Stimulated activated CD4-positive, alpha-beta T cell treated with anti-CD3 and anti-CD28 coated beads, Interleukin-15, amount 100 ng/mL, for 48 hours (primary cell): ENCODE measurements at places on chromosomes 2 and 18.
A peak's percentile ranks its signal among the peaks of the same experiment; 100 is the strongest.

- DNase-seq = no peak
These were observed 420 bp downstream of the PIGN start for GRCh38 chr18:62186499-62186773.

- DNase-seq = no peak
These were observed 24.7 kb upstream of the NMUR1 start for GRCh38 chr2:231554748-231555545.

DNA sequence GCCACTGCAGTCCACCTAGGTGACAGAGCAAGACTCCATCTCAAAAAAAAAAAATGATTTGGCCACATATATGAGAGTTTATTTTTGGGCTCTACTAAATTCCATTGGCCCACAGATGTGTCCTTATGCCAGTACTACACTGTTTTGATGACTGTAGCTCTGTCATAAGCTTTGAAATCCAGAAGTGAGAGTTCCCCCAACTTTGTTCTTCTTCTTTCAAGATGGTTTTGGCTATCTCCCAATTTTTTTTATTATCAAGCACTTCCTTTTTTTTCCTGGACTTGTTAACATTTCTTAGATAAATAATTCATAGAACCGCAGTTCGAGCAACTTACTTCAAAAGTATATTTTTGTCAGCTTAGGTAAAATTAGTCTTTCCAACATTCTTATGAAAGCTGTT is 96.9 kb downstream of the TSHZ1 start:
- no peak for DNase-seq

DNA sequence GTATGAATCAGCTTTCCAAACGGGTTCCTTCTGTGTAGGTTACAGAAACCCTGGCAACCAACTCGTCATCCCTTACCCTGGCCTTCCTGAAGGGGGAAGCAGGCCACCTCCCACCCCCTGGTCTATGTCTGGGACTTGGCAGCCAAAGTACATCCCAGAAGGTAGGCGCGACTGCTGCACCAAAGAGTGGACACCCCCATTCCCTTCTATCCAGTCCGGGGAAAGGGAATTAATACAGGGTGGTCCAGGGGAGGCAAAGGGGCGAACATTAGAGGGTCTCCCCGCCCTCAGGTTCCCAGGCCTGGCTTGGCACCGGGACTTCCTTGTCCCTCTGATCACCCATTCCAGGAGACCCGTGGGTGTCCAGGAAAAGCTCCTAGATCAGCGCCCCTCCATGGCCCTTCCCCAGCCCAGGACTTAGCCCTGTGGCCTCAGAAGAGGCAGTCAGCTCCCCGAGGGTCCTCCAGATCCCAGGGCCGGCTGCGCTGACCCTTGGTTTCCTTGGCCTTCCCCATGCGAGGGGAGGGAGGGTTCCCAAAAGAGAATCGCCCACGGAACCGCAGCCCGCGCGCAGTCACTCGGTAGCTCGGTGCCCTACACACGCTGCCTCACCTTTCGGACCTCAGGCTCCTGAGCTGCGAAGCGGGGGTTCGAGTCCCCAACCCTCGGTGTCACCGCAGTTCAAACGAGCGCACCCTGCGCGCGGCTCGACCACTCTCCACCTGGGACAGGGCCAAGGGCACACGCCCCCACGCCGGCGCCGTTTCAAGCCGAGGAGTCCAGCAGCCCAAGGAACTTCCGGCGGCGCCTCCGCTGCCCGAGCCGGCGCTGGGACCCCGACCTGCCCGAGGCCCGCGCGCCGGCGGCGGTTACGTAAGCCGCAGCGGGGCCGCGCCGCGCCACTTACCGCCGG is at the start of gene PER2:
Gene PER2 (minus strand): TSS at position 874 of the 913 bp plus-strand sequence. CDS start 10,674 bp downstream, outside the sequence.
- DNase-seq = no peak

DNA sequence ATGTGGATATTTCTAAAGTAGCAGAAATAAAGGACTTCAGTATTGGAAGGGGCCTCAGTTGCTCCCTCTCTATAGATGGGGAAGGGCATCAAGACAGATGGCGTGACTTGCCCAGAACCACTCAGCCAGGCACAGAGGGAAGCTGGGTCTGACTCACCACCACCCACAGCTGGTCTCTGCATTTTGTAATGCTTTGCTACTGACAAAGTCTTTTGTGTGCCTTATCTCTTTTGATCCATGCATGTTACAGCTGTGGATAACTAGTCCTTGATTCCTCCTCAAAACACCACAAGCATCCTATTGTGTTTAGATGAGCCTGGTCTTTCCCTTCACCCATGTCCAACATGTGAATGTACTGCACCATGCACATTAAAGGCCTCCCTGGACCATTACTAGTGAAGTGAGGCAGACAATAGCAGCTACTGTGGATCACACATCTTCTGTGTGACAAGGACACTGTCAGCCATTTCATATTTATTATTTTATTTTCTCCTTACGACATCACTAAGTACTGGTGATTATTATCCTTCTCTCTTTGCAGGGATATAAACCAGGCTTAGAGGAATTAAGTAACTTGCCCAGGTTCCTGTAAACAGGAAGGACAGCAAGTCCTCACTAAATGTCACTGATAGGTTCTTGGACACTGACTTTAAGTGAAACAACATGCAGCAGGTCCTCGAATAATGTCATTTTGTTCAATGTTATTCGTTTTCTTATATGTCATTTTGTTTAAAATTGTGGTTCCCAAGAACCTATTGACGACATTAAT is 29.6 kb upstream of the IL37 start:
- DNase-seq = peak; percentile 38

GRCh38 chr2:51620796-51621195 is 588.9 kb upstream of the NRXN1 start:
- DNase-seq = no peak

DNA sequence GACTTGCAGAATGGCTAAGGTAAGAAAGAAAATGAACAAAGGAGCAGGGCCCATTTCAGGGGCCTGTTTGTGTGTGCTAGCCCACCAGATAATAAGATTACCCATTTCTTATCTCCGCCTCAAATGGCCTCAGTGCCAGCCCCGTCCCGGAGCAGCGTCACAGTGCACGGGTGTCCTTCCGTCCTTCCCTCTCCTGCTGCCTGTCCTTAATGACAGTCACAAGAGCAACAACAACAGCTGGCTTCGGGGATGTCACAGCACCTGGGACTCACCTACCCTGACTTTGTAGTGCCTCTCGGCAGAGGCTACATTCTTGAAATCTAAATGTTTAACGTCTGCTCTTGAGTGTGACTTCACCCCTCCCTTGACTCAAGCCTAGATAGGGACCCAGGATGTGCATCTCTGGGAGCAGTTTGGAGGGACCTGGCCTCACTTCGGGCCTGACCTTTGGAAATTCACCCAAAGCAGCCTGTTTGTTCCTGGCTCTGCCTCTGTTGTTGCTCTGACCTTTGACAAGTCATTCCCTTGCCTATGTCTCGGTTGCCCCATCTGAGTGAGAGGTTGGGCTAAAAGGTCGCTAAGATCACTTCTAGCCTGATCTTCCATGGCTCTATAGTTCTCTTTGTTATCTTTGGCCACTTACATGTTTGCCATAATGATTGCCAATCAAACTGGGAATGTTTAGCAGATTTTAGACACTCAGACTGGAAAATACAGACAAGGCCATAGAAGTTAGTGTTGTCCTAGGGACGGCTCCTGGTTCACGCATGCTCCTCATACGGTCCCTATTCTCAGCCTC is 122.5 kb downstream of the KLHL29 start:
- no peak for DNase-seq

DNA sequence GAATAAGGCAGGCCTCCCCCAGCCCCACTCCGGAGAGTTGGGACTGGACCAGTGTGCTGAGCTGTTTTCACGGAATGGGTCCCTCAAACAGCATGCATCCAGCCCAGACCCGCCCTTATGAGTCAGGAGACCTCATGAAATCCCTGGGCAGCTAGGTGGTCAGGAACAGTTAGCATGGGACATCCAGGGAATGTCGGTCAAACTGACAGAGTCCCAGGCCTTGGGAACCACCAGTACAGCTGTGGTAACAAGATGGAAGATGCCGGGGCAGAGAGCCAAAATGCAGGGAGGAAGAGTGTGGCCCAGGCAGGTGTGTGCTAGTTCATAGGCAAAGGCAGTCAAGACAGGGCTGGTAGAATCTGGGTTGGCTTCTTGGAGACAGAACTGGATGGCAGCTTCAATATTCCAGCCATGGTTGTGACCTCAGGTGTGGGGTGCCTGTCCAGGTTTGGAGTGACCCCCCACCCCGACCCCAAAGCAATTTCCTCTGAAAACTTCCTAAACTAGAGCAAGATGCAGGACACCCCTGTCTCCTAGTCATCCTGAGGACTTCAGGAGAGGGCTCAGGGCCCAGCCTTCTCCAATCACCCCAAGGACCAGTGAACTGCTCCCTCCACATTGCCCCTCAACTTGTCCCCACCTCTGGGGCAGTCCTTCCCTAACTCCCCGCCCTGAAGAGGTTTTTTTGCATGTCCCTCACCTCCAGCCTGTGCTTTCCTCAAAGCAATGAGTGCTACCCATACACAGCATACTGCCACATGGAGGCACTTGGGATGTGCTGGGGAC is 46.5 kb downstream of the KCNIP3 start:
- DNase-seq = no peak

DNA sequence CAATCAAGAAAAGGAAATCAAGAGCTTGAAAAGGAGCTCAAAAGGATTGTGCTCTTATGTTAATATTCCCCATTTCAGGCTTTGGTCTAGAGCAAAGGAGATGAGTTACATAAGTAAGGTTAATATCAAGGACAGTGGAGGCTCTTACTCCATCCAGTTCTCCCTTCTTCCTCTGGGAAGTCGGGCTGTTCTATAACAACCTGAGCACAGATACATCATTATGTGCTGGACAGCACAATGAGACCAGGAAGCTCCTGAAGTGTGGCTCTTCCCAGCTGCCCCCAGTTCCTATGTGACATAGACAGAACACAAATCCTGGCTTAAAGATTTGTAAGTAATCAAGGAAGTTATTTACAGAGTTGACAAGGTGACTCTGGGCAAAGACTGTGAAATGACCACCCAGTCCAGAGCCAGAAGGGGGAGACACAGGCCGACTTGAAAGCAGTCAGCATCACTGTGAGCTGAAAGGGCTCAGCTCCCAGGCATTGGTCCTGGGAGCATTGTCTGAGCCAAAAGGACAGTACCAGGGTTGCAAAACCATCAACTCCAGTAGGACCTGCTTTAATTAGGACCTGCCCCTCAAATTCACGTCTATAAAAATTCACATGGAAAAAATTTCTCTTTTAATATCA is 917.6 kb upstream of the ACVR2A start:
- no peak for DNase-seq

GRCh38 chr18:79778291-79778791 is 19.4 kb upstream of the KCNG2 start:
- DNase-seq = no peak

- no peak for DNase-seq
These were observed 15.9 kb upstream of the ZBTB14 start for GRCh38 chr18:5311301-5311989.

DNA sequence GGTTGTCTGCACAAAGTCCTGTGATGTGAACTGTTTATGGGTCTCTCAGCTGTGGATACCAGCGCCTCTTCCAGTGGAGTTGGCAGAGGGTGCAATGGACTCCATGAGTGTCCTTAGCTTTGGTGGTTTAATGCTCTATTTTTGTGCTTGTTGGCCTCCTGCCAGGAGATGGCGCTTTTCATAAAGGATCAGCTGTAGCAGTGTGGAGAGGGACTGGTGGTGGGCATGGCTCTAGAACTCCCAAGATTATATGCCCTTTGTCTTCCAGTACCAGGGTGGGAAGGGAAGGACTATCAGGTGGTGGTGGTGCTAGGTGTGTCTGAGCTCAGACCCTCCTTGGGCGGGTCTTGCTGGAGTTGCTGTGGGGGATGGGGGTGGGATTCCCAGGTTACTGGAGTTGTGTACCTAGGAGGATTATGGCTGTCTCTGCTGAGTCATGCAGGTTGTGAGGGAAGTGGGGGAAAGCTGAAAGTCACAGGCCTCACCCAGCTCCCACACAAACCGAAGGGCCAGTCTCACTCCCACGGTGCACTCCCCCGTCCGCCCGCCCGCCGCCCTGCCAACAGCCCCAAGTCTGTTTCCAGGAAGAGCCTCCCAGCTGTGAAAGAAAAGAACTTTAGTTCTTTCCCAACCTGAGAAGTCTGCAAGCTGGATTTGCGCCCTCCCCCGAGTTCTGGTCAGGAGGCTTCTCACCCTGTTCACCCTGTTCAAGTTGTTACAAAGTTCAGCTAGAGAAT is 108.1 kb downstream of the MARCO start:
- DNase-seq = peak; percentile 3

DNA sequence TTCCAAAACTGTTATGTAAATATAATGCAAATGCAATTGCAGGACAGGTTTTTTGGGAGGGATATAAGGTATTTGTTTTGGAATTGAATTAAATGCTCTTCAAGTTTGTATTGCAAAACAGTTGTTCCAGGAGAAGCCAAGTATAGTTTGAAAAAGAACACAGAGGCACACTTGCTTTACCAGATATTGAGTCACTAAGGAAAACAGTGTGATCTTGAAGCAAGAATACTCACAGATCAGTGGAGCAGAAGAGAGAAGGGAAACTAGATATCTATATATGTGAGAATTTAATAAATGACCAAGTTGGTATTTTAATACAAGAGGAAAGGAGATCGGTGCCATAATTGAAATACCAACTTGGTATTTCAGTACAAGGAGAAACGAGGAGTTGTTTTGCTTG is 178.9 kb downstream of the CAPN13 start:
- DNase-seq = no peak

DNA sequence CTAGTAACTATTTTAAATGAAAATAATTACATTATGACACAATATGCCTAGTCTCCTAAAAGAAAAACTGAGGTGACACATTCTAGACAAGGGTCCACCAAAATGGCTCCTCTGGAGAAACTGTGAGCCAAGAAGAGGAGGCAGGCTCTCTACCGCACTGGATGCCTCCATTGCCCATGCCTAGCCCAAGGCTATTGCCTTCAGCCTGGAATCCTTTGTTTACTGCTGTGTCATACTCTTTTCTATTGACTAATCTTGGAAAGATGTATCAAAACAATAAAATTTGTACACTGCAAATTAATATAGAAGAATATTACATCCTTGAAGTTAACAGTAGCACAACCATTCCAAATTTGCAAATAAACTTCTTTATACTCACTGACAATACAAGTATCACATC is 167.1 kb downstream of the RAB3GAP1 start:
- no peak for DNase-seq

DNA sequence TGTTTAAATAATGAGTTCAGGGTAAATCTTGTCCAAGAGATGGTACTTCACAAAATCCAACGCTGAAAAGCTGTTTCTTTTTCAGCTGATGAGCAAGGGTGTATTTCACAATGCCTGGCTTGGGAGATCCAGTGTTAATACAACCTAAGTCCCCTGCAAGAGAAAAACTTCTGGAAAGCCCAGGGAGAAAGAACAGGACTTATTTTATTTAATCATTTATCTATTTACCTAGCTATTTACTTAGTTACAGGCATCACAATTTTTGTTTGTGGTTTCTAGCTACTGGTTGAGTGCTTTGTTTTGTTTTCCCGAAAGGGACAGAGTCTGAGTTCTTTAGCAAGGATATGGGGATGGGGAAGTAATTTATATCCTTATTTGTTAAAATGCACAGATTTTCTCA is 598.2 kb upstream of the SYT4 start:
- no peak for DNase-seq

DNA sequence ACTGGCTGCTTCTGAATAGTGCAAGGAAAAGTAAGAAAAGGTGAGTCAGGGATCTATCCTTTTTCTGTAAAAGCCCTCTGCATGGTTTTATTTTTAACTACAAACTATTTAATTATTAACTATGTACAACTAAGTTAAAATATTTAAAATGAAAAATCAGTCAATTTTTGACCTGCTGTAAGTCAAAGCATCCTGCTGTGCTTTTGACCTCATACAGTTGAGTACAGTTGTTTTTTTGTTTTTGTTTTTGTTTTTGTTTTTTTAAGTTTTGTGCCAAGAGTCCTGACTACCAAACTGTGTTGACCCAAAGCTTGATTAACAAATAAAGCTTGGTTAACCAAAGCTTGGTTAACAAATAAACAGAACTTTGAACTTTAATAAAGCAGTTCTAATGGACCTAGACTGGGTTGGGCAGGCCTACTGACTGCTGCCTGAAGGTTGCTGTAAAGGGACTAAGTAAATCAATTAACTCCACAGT is at the start of gene ACMSD:
Gene ACMSD (plus strand): TSS at position 474 of the 478 bp plus-strand sequence. CDS start 67 bp downstream, outside the sequence.
- DNase-seq = no peak
